ENCODE measurements at places on chromosomes 6 and 20. TPM values are rescaled to one million over a fixed set of nuclear protein-coding genes. Genes with fewer than 3 reads are reported as not detected.

The IPCEF1 gene
- total RNA-seq: not detected

The RPP21 gene
- total RNA-seq: 40.2 TPM

The FAXC gene
- total RNA-seq: 1.9 TPM

DNA sequence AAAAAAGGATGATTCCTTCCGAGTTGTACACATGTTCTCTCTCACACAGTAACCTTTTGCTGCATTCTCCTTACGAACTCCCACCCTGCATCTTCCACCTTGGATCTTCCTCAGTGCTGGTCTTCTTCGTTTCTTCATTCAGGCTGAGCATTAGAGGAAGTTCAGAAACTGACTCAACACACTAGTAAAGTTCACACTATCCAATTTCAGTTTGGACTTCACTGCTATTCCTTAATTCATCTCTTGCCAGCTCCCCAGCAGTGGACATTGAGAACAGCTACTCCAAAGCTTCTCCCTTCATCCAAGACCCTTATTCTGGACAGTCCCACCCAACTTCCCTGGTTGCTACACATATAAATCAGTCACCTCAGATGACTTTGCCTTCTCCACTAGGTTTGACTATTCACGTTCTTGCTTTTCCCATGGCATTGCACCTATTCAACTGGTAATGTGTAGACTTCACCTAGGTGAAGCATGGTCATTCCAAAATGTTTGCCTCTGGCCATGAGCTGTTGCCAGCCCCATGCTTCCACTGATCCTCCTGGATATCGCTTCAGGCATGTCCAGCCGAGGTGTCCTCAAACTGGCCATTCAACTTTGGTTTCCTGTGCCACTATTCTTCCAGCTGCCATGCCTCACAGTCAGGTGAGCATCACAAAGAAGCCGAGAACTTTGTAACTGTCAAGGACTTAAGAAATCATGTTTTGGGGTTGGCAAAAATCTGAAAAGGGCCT, 103.9 kb upstream of the EMILIN3 start:
- DNase-seq: no peak

DNA sequence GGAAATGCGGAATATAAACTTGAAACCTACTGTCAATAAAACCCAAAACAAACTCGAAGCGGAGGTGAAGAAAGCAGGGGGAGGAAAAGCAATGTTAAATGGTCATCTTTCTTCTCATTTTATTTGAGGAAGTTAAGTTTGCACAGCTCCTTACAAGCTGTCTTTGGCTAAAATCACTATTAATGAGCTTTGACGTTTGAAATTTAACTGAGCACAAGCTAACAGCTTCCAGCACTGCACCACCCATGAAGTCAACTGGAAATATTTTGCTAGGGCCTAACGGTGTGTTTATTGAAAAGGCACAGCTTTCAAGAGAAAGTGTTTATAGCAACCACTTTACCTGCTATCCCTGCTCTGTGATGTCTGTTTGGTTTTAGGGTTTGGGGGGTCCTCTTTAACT, 103.8 kb downstream of the PKHD1 start:
- DNase-seq: no peak

DNA sequence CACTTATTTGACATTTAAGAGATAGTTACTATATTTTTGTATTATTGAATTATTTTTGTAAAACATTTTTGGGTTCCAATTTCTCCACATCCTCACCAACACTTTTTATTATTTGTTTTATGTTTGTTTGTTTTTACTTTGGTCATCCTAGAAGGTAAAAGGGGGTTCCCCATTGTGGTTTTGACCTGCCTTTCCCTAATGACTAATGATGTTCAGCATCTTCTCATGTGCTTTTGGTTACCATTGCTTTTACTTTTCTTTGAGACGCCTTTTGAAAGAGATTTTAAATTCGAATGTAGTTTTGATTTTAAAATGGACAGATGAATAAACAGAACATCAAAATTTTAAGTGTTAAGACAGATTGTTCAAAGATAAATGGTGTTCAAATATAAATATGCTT, 46.9 kb downstream of the AK9 start:
- no peak for DNase-seq

GRCh38 chr6:110628330-110628729, 151.9 kb upstream of the SLC22A16 start:
- peak; percentile 76 for DNase-seq

DNA sequence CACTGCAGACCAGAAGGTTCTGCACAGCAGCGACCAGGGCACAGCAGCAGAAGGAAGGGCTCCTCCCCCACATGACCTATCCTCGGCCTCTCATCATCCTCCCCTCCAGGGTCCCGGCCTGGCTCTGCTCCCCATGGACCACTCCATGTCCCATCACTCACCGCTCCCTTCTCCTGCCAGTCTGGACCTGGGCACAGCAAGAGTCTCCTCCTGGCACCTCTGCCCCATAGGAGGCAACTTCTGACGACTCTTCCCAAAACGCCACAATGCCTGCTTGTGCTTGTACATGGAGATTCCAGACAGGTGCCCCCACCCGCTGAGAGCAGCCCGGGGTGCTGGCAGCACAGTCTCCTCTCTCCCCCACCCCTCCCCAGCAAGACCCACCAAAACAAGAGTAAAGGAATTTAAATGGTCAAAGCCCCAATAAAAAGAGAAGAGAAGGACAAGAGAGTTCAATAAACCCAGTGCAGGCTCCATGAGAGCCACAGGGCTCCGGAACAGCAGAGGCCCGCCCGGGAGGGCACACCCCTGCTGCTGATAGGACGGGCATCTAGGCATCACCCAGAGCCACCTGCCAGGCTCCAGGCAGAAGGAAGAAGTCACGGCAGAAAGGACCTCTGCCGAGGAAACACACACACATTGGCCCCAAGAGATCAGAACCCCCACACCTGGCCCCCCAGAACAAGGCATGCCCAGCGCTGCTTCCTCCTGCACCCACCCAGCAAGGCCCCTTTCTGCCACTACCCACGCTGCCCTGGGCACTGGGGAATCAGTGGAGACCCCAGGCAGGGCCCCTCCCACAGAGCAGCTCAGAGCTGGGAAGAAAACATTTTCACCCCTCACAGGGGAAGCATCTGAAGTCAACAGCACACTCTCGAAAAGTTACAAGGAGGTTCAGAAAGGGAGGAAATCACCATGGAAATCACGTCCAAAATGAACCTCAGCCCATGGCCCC, 15.2 kb downstream of the TAF4 start:
- no peak for DNase-seq

DNA sequence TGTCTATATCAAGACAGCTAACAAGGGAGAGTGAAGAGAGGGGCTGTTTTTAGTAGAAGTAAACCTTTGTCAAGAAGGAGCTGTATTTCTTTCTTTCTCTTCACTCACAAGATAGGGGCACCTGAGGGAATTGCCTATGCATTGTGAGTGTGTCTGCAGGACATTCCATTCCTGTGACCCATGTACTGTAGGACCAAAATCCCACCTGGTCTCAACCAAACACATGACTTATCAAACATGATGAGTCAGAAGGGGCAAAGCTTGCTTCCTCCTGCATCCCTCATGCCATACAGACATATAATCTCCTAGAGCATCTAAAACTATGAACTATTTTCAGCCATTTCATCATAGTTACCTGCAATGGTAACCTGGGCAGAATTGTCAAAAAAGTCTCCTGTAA, 21.8 kb downstream of the PKHD1 start:
- no peak for DNase-seq

- DNase-seq: peak; percentile 65
These were observed 17.2 kb downstream of the UNC5CL start for GRCh38 chr6:41021832-41022231.

Data from HFFc6 (cell line).